NCI-H1092 treated with DMSO at 0.1 percent for 48 hours (cell line): ENCODE measurements at places on chromosomes 6 and 20.

- no peak for DNase-seq
Measured at GRCh38 chr20:35431621-35432429, 6.2 kb downstream of the GDF5 start.

- DNase-seq: no peak
Measured at GRCh38 chr6:12312736-12313135, 22.6 kb downstream of the EDN1 start.

DNA sequence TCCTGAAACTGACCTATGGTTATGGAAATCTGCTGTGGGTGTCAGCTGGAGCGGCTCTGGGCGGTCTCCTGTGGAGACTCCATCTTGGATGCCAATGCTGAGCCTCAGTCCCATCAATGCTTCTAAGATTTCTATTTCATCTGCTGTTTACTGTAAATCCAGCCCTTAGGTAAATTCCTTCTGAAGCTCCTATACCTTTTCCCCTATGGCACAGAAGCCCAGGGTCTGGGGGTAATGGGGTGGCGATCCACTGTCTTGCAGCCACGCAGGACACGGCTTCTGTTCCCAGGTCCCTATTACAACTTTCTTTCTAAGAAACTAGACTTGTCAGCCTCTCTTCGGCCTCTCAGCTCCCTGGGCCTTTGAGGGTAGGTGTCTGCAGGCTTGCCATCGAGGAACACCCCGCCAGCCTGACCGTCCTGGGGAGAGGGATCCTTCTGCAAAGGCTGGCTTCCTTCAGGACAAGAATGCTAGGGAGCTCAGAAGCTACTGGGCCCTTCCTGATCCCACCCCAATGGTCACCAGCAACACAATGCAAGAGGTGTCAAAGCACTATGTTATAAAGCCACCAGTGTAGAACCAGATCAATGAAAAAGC is 6.4 kb downstream of the CST3 start:
- no peak for DNase-seq

DNA sequence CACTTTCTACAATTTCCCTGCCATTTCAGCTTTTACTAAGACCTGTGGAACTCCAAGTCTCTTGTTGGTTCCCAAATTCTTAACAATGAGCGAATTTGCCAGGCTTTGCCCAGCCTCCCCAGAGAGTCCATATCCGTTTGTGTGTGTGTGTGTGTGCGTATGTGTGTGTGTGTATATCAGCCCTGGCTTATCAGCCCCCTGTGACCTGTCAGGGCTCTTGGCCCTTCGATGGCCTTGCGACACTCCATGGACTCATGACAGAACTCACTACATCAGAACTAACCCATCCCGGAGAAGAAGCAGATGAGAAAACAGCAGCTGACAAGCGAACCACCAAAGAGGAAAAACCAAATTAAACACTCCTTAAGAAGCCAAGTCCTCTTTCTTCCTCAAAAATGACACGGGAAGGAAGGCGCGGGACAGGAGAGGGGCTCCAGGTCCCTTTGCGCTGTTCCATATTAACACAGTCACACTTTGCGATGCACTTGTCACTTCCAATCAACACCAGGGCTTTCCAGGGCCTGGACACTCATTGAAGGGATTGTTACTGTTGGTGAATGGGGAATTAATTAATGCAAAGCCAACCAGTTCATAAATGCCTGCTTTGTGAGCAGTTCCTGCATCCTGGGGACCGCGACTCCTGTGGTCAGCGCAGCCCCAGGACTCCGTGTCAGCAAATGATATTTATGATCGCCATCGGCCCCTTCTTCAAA is 524.0 kb downstream of the CD83 start:
- no peak for DNase-seq

DNA sequence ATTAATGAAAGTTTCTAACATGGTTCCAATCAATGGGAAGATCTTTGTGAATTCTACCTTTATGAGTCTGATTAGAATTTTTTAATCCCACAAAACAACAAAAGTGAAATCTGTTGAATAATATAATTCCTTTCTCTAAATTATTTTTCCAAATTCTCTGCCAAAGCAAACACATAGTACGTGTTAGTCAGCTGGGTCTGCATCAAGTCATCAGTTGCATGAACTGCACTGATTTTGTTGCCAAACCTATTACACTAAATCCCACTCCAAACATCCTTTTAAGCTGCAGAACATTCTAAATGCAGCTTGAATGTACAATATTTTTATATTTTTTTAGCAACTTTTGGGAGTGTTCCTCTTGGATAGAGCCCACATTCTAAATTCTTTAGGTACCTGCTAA is 199.0 kb upstream of the HSF2 start:
- no peak for DNase-seq

- no peak for DNase-seq
Measured at GRCh38 chr6:129889580-129889979, 28.5 kb upstream of the TMEM244 start.

- DNase-seq: no peak
Measured at GRCh38 chr6:124661097-124661661, 301.1 kb upstream of the RNF217 start.

GRCh38 chr6:121849477-121849876 is 414.0 kb downstream of the GJA1 start:
- no peak for DNase-seq

DNA sequence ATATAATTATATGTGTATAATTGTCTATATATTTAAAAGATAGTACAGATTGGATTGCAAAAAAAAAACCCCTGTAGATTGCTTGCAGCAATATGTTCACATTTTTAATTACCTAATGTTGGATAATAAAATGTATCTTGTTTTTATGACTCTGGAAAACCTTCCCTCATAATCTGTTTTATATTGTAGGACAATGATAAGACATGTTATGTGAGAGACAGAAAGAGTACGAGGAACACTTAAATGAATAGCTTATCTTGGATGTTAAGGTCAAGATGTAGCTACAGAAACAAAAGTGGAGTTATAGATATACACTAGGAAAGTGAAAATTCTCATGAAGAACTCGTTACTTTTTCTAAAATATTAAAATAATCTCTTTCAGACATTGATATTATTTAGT is 691.6 kb upstream of the IMPG1 start:
- no peak for DNase-seq

GRCh38 chr20:40538131-40538530 is 150.9 kb downstream of the MAFB start:
- no peak for DNase-seq

GRCh38 chr6:99612551-99613408 is 6.1 kb downstream of the PRDM13 start:
- DNase-seq: no peak

DNA sequence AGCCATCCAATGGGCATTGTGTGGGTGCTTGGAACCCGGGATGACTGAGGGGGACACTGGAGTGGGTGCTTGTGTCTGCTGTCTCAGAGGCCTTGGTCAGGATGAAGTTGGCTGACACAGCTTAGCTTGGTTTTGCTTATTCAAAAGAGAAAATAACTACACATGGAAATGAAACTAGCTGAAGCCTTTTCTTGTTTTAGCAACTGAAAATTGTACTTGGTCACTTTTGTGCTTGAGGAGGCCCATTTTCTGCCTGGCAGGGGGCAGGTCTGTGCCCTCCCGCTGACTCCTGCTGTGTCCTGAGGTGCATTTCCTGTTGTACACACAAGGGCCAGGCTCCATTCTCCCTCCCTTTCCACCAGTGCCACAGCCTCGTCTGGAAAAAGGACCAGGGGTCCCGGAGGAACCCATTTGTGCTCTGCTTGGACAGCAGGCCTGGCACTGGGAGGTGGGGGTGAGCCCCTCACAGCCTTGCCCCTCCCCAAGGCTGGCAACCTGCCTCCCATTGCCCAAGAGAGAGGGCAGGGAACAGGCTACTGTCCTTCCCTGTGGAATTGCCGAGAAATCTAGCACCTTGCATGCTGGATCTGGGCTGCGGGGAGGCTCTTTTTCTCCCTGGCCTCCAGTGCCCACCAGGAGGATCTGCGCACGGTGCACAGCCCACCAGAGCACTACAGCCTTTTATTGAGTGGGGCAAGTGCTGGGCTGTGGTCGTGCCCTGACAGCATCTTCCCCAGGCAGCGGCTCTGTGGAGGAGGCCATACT is 49.4 kb downstream of the PYGB start:
- no peak for DNase-seq

GRCh38 chr6:100663219-100663863 is 198.6 kb upstream of the SIM1 start:
- no peak for DNase-seq

DNA sequence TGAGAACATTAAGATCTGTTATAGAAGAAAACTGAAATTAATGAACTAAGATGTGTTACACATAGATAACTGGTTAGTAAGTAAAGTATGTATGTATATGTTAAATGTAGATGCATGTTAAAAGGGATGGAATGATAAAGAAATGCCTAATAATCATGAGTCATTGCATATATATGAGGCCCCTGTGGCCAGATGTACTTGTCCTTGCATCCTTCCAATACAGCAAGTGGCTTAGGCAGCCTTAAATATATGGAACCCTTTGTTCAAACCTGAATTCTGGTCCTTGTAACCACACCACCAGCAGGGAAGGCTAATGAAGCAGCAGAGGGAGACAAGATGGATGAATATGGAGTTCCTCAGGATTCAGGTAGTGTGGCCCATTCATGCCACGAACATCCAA is 9.8 kb upstream of the AKAP7 start:
- no peak for DNase-seq

DNA sequence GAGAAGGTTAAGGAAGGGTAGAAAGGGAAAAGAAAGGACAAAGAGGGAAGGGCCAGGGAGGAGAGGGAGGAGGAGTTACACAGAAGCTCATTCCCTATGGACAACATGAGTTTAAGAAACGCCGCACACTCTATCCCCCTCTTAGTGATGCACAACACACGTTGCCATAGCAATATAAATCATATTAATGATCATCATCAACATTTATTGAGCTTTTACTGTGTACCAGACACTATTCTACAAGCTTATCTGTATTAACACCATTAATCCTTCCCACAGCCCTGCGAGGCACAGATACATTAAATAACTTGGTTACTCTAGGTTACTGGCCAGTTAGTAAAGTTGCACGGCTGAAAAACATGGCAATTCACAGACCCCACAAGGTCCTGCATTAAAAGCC is 234.8 kb downstream of the PTPRT start:
- DNase-seq: no peak

DNA sequence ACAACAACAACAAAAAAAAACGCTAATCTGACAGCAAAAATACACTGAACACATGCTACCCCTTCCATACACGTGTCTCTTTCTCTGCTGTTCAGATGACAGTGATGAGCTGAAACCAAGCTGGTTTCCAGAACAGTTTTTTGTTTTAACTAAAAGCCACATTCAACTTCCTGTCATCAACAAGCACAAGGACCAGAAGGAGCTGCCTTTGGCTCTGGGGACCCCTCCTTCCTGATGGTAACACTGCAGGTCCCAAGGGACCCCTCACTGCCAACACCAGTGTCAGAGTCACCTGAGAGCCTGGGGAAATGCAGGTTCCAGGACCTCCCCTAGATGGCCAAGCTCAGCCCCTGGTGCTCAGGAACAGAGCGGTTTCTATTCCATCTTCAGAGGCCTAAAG is 6.0 kb downstream of the CST7 start:
- no peak for DNase-seq

- DNase-seq: no peak
Measured at GRCh38 chr6:119259027-119259426, 90.5 kb downstream of the MAN1A1 start.

DNA sequence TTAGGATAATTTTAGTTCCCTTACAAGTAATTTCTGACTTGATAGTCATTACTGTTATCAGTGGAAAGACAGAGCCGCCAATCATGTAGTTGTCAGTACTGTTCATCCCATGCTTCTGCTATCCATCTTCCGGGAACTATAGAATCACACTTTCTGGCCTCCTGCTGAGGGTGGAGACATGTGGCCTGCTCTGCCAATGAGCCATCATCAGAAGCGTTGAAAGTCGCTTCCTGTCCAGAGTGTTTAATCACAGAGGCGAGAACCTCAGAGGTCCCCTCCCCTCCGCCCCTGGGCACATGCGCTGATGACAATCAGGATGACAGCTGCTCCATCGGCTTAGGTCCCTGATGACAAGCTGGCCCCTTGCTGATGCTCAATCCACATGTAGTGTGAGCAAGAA is 3.0 kb downstream of the DDO start:
- DNase-seq: no peak

DNA sequence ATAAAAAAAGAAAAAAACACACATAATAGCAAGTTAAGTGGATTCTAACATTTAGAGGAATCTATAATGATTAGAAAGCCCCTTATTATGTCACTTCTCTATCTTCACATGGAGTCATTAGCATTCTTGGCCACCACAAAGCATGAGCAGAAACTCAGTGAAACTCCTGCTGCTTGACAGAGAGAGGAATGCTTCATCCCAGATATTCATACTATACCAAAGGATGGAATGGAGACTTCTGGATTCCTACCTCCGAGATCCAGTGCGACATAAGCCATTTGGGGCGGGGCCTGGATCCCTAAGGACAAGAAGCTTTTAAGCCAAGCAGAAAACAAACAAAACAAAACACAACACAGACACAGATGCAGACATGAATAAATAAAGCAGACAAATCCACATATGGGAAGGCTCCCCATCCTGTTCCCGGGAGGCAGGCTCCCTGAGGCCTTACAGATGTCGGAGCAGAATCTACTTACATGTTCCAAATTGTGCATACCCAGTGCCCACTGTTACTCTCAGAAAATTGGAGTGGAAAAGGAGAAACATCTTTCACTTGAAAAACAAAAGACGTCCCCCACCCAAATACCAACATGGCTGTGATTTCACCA is 727.3 kb downstream of the MAFB start:
- DNase-seq: no peak

DNA sequence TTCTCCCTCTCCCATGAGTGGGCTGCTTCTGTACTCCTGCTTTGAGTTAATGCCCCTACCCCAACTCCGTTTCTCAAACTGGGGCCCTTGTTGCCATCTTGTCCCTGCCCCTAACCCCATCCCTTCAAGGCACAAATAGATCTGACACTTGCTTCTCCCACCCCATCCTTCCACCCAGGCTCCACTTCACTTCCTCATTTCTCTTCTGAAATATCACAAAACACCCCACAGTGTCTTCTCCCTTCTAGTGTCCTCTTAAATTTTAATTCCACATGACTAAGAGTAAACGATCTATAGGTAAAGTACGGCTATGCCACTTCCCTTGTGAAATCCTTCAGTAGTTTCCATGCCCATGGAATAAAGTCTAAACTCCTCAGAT is 571.6 kb upstream of the NOX3 start:
- DNase-seq: no peak

DNA sequence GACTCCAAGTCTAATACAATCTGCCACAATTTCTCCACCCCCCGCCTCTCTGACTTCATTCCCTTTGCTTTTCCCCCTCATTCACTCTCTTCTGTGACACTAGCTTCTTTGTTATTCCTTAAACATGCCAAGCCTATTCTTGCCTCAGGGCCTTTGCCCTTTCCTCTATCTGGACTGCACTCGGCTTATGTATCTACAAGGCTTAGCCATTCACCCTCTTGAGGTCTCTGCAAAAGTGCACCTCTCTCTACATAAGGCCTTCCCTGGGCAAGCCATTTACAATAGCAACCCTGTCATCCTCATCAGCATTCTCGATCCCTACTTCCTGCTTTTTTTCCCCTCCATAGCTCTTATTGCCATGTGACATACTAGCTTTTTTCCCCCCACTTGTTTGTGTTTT is 168.9 kb downstream of the PDSS2 start:
- DNase-seq: no peak

- no peak for DNase-seq
Measured at GRCh38 chr6:36827261-36828079, 11.8 kb downstream of the CPNE5 start.
